ENCODE measurements at places on chromosomes 3 and 15.
A peak's percentile ranks its signal among the peaks of the same experiment; 100 is the strongest.

- DNase-seq: no peak
These were observed 67.5 kb downstream of the TFG start for GRCh38 chr3:100776746-100777145.

DNA sequence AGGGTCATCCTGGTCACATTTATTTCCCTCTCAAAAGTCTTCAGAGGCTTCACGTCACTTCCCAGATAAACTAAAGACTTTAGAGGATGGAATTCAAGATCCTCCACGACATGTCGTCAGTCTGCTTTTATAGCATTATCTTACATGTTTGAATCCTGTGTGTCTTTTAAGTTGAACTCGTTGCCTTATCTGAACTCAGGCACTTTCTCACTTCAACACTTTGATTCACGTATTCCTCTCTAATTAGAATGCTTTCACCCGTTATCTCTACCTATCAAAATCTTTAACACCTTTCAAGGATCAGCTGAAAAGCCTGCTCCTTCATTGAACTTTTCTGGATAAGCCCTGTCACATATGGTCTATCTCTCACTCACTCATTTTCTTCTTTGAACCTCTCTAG, 97.1 kb downstream of the MAP2K5 start:
- DNase-seq: no peak

DNA sequence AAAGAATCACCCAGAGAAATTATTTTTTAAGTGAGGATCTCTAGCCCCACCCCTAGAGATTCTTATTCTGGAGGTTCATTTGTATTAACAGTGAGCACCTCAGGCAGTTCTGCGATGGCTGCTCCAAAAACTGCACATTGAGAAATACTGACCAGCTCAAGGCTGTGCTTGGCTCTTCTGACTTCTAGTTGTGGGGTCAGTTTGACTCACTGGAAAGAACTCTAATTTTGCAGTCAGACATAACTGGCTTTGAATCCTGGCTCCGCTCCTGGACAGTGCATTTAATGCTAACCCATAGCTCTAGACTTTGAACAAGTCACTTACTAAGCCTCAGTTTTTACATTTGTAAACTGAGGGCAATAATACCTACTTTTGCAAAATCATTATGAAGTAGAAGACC, 123.6 kb upstream of the SKOR1 start:
- no peak for DNase-seq

GRCh38 chr3:183494341-183494740, 61.2 kb downstream of the KLHL6 start:
- no peak for DNase-seq

- DNase-seq: no peak
These were observed 36.0 kb downstream of the FOXP1 start for GRCh38 chr3:71547249-71548198.

GRCh38 chr3:171372694-171373093, 87.5 kb downstream of the TNIK start:
- no peak for DNase-seq

DNA sequence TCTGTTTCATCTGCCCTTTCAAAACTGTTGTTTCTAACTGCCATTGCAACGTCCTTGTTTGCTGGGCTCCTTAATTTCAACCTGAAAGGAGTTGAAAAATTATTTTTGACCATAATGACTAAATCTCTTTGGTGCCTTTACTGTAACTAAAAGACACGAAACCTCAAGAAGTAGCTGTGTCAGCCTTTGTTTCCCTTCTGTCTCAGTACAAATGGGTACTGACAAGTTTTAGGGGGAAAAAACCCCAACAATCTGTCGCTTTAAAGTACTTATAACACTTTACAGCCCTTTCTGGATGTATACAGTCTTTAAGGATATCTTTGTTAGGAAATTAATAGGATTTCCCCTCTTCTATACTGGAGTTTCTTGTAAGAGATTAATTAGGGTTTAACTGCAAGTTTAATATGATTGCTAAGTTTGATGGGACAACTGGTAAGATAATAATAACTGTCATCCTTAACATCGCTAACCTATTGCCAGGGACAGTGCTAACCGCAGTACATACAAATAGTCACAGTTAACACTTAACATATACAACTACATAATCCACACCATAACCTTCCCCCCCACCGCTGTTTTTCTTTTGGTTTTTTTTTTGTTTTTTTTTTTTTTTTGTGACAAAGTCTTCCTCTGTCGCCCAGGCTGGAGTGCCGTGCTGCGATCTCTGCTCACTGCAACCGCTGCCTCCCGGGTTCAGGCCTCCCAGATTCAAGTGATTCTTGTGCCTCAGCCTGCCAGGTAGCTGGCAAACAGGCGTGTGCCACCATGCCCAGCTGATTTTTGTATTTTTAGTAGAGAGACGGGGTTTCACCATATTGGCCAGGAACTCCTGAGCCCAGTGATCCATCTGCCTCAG, 1.7 kb downstream of the GXYLT2 start:
- DNase-seq: no peak

DNA sequence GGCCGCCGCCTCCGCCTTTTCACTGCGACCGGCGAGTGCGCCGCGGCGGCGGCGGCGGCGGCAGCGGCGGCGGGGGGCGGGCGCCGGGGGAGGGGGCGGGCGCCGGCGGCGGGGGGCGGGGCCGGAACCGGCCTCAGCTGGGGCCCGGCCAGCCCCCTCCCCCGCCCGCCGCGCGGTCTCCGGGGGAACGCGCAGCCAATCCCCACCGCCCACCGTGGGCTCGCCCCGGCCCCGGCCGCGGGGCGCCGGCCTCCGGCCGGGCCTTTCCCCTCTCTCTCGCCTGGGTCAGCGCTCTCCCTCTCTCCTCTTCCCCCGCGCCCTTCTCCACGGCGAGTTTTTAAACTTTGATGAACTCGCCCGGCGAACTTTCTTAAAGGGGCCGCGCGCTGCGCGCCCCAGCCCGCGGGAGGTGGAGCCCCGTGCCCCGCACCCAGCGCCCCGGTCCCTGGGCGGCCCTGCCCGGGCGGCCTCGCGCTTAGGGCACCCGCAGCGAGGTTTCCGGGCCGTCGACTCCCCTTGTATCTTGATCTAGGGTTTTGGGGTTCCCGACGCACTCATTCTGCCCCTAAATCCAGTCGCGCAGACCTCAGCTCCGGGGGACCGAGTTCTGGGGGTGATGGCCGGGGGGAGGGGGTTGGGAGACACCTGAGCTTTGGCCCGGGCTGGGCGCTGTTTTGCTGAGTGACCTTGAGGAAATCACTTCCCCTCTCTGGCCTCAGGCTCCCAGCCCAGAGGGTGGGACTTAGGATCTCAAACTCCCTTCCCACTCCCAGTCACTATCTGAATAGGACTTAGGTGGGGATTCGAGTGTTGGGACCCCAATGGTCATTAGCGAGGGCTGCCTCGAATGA, at the start of gene RBPMS2:
Gene RBPMS2, minus strand, starts transcription at position 39 of the 851 bp plus-strand sequence. CDS start 270 bp downstream, outside the sequence.
- DNase-seq: peak; percentile 3

DNA sequence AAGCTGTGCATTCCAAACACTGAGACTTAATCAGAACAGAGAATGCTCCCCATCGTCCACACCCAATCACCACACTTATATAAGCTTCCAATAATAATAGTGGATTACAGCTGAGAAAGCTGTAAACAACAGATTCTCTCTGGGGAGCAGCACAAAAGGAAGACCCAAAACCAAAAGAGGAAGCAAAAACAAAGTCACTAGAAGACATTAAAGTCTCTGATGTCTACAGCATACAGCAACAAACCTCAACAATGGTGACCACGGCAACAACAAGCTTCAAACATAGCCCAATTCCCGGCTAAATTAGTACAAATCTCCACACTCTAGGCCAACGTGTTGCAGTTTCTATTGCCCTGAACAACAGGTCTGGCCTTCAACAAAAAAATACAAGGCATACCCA, 37.7 kb downstream of the ZDHHC23 start:
- no peak for DNase-seq

- no peak for DNase-seq
These were observed 33.5 kb upstream of the KPNA4 start for GRCh38 chr3:160598865-160599264.

DNA sequence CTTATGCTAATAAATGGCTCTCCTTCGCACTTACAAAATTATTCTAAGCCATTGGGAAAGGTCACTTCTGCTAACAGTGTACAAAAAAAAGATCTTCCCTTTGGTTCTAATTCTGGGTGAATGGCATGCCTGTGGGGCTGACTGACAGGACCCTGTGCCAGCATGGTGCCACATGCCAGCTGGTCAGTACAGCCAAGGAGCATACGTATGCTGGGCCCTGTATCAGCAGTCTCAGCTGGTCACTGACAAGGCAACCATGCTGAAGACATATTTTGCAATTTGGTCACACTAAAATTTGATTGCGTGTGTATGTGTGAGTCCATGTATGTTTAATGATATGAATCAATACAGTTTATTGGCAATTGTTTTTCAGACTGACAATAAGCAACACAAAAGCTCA, 246.1 kb downstream of the TBL1XR1 start:
- no peak for DNase-seq

GRCh38 chr15:82178061-82178460, 84.5 kb downstream of the EFL1 start:
- no peak for DNase-seq
